Esophagus mucosa (tissue), 1 donor: ENCODE measurements at places on chromosomes 11 and 22. TPM values are rescaled to one million over a fixed set of nuclear protein-coding genes. Genes with fewer than 3 reads are reported as not detected.

DNA sequence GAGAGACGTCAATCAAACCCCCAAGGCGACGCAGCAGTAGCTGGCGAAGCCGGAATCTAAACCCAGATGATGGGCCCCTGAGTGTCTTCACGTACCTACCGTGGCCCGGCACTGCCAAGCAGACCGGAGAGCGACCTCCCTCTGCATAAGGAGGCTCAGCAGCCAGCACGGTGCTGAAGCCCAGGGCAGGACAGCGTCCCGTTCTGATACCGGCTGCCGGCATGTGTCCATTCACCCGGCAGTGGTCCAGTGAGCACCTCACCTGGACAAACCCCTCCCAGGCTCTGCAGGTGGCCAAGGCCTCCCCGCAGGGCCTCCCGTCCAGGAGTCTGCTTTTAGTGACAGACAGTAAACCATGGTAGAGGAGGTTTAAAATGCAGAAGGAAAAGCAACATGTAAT, 142.0 kb downstream of the BRD1 start:
- no peak for ATAC-seq

DNA sequence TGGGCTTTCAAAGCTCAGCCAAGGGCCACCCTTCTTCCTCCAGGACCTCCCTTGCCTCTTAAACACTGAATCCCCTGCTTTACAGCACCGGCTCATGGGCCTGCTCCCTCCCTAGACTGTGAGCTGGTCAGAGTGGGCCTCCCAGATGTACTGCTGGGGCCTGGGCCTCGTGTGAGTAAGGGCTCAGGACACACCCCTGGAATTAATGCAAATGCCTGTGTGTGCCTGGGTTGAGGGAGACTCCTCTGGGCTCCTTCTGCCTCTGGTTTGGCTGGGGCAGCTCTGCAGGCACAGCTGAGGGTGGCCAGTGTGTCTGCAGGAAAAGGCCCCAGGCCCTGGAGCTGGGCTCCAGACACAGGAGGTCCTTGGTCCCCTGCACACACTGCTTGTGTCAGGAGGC, 24.2 kb downstream of the ALX4 start:
- ATAC-seq: no peak

DNA sequence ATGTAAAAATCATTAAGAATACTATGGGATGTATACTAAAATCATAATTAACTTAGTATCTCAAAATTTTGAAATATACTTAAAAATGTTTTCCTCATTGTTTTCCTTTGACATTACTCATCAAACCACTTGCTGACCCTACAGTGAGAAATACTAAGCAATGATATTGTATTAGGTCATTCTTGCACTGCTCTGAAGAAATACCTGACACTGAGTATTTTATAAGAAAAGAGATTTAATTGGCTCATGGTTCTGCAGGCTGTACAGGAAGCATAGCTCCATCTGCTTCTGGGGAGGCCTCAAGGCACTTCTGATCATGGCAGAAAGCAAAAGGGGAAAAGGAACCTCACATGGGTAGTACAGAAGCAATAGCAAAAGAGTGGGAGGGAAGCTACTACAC, 950.9 kb upstream of the CHORDC1 start:
- ATAC-seq: no peak

Gene TSPAN32
- total RNA-seq: not detected

Gene KLHDC7B
- total RNA-seq: 0.20 TPM

DNA sequence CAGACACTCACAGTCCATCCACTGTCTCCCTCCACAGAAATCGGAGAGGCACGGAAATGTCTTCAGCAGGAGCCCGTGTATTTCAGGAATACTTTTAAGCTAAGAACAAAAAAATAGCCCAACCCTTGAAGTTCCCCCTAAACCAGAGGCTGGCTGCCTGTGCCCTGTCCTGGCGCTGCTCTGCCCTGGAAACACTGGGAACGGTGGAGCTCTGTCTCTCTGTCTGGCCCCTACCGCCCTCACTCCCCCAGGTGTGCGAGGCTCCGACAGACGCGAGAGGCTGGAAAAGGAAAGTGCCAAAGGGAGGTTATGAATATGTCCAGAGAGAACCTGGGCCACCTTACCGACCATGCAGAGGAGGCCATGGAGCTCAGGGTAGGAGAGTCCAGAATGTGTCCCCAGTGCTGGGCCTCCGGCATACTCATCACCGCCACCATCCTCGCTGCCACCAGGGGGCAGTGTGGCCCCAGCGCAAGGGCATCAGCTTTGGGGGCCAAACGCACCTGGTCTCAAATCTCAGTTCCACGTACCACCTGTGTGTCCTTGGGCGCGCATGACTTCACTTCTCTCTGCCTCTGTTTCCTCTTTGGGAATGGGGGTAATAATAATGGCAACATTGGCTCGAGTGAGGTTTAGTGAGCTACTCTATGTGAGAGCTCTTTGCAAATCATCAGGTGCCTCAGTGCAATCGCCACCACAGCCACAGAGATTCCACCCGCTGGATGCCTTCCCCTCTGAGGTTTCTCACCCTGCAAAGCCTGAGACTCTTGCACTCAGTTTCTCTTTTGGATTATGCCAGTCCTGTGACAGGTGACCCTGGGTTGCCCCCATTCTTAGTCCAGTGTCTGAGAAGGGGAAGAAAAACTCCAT, 10.4 kb upstream of the SLCO2B1 start:
- ATAC-seq: peak; percentile 71

DNA sequence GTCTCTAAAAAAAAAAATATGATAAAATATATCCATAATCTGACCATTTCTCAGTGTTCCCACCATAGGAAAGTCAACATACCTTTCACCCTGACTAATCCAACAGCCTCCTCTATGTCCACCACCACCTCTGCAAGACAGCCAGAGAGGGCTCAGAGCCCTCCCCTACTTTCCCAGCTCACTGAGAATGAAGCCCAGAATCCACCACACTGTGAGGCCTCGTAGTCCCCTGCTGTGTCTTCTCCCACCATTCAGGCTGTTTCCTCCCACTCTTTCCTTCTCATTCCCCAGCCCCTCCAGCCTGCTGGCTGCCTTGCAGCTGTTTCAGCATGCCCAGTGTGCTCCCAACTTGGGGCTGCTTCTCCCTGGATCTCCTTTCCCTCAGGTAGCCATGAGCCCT, 27.0 kb downstream of the SGSM3 start:
- ATAC-seq: peak; percentile 4

GRCh38 chr11:46967962-46968361, 31.4 kb downstream of the CSTPP1 start:
- no peak for ATAC-seq

- peak; percentile 71 for ATAC-seq
These were observed 74.8 kb downstream of the KIAA1671 start for GRCh38 chr22:25027043-25027906.

DNA sequence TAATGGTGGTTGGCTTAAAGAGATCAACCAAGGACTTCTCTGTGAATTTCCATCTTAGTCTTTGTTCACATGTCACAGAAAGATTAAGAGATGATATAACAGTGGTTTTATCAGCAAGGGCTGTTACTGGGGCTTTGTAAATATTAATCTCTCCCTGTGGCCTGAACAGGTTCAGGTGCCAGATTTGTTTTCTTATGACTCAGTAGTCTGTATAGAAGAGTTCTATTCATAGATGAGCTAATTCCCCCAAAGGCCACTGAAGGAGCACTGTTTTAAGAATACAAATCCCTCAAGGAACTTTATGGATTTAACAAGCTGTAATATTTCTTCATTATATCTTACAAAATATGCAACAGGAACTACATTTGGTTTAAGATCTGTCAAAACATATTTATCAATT, 50.4 kb downstream of the TCP11L1 start:
- ATAC-seq: peak; percentile 73
